Stimulated activated naive B cell treated with anti-CD40 and anti-IgM and Interleukin-4, amounts not matched to agents 10 μg/mL and 1 μg/mL and 100 μg/mL, for 72 hours (primary cell): ENCODE measurements at places on chromosomes 16 and 17.

GRCh38 chr17:58192612-58193011 is at the start of gene EPX:
Gene EPX (plus strand): TSS chr17:58192726. CDS start chr17:58192847, 121 bp downstream.
- no peak for DNase-seq

DNA sequence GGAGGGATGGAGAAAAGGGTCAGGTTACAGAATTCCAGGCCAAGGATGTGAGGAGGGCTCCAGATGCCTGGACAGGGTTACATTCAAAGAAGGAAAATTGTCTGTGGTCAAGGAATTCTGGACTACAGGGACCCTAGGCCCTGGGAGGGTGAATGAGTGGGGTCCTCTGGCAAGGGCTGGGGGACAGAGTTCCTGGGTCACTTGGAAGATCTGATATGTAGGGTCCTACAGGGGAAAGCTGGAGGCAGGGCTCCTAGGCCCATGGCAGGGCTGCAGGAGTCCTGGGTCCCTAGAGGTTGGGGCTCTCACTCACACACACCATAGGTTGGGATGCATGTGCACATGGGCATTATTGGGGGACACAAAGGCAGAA is 46.3 kb upstream of the ACSM2B start:
- DNase-seq: no peak

DNA sequence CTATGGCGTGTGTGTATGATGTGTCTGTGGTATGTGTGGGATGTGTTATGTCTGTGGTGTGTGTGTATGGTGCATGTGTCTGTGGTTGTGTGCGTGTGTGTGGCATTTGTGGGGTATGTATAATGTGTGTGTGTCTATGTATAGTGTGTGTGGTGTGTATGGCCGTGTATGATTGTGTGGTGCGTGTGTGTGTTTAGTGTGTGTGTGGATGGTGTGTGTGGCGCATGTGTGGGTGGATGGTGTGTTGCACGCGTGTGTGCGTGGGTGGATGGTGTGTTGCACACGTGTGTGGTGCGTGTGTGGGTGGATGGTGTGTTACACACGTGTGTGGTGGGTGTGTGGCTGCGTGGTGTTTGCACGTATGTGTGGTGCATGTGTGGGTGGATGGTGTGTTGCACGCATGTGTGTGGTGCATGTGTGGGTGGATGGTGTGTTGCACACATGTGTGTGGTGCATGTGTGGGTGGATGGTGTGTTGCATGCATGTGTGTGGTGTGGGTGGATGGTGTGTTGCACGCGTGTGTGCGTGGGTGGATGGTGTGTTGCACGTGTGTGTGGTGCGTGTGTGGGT is 5.6 kb upstream of the SLC38A10 start:
- DNase-seq: no peak

- DNase-seq: no peak
Measured at GRCh38 chr17:78842881-78843565, 2.4 kb upstream of the USP36 start.

GRCh38 chr17:50618300-50618699 is 16.4 kb upstream of the ABCC3 start:
- no peak for DNase-seq

GRCh38 chr16:14374451-14375131 is 255.5 kb downstream of the PARN start:
- DNase-seq: no peak

GRCh38 chr17:27805520-27806146 is 5.3 kb upstream of the NOS2 start:
- DNase-seq: peak; percentile 62

- DNase-seq: no peak
Measured at GRCh38 chr17:64781014-64781756, 119.1 kb upstream of the SMURF2 start.

- no peak for DNase-seq
Measured at GRCh38 chr17:74873874-74874614, 1.2 kb upstream of the FDXR start.
